Midbrain (tissue), 1 donor: ENCODE measurements at places on chromosomes 7 and 10.

- no peak for DNase-seq
These were observed 119.4 kb downstream of the COL28A1 start for GRCh38 chr7:7416031-7416858.

DNA sequence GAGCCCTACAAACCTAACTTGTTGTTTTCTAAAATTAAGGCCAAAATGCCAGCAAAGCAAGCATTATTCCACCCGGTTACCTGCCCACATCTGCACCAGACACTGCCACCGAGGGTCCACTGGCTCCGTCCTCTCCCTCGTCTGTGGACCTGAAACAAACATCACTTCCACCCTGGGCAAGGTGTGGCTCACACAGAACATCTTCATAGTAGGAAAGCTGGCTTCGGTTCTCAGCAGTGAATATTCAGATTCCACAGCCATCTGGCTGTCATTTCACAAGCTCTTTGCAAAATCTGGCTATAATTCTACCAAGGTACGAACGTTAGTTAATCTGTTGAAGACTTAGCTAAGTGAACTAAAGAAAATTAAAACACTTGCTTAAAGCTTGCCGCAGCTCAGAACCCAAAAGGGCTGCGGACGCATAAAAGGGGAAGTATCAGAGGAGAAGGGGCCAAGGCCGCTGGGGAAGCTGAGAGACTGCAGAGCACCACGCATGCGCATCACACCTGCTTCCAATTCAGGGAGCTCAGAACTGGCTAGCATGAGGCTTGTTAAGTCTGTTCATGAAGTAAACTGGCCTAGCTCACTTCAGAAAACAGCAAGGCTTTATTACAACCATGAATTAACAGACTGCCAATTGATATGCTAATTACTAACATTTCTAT, 46.1 kb downstream of the PTPRN2 start:
- peak; percentile 36 for DNase-seq

GRCh38 chr7:132865366-132866143, 216.3 kb downstream of the CHCHD3 start:
- DNase-seq = no peak

DNA sequence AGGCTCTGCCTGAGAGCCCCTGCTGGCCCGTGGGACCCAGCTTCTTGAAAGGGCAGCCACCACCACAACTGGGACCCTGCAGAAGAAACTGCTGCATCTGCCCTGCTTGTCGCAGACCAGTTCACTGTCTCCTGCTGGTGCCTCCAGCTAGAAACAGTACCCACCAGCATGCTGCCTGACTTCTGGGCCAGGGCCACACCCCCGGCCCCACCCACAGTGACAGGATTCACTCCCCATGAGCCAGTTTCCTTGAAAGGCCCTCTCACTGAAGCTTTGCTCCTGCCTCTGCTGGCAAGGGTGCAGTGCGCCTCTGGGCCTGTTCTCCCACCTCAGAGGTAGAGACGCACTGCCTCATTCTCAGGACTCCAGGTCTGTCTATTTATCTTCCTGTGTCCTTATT, 32.4 kb downstream of the ANXA11 start:
- DNase-seq = no peak
